HS-27A (cell line): ENCODE measurements at places on chromosomes 5 and 9.

DNA sequence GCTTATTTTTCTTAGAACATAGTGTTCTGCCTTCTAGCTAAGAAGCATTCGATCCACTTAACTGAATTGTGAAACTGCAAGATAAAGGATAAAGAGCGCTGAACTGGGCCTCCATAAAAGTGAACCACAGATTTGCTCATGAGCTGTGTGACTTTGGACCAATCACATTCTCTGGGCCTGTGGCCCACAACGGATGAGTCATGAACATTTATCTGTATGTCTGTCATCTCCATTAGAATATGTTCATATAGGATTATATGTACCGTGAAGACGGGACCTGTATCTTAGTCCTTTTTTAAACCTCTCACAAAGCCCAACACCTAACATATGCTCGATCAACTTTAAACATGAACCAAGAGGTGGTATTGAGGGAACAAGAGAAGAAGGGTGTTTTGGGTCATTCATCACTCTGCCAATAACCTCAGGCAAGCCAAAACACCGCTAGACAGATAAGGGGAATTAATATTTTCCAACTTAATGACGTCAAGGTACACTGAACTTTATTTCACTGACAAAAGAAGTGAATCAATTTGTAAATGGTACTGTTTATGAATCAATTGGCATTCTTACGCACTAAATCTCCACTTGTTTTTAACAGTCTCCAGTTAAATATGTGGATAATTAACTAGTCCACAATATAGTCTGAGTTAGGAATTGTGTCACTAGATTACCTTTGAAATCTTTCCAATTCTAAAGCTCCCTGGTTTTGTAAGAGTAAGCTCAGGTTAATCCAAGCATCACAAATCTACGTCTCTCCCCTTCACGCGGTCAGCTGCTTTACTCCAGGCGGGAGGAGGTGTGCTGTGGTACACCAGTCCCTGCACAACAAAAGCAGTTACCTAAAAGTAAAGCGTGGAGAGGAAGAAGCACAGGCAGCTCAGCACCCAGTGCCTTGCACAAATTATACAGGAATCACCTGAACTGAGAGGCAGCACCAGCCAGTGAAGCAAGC, 1.6 kb downstream of the TMEM245 start:
- DNase-seq = no peak

GRCh38 chr5:1540831-1541701, 17.3 kb upstream of the LPCAT1 start:
- DNase-seq = no peak

GRCh38 chr9:117403848-117404247, 11.0 kb downstream of the ASTN2 start:
- no peak for DNase-seq

GRCh38 chr9:98576354-98576753, 132.4 kb downstream of the GABBR2 start:
- DNase-seq = no peak

DNA sequence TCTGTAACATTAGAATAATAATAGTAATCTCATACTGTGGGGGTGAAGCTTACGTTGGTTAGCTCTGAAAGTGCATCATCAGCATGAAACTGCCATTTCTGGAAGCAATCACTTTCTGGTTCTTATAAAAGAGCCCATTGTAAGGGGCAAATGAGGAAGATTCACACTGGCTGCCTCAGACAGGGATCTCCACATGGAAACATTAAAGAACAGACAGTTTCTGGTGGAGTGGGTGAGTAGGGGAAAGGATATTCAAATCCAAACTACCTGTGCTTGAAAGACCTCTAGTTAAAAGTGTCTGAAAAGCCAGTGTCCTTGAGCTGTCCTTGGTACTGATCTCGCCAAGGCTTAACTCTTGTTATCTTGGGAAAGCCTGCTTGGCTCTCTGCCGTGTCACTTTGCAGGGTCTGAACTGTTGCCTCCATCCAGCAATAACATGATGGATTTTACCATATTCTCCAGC, 19.1 kb upstream of the SLC31A2 start:
- no peak for DNase-seq

GRCh38 chr5:116771466-116772151, 197.0 kb upstream of the SEMA6A start:
- DNase-seq = no peak

DNA sequence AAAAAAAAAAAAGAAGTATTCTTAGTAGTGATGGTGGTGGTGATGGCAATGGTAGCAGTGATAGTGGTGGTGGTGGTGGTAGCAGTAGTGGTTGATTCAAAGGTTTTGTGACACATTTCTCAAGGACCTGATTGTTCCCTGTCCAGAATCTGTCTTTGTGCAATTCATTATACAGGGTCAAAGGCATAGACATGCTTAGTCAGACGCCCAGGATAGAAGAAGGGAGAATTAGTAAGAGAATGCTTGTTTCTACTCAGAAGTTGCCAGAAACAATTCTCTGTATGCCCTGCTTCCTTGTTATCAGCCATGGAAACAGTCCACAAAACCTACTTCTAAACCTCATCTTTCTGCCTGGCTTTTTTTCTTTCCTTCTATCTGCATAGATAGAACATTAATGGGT, 89.4 kb downstream of the SLC44A1 start:
- DNase-seq = no peak
